Mucosa of gallbladder (tissue), 1 donor: ENCODE measurements at places on chromosomes 12 and 14.

DNA sequence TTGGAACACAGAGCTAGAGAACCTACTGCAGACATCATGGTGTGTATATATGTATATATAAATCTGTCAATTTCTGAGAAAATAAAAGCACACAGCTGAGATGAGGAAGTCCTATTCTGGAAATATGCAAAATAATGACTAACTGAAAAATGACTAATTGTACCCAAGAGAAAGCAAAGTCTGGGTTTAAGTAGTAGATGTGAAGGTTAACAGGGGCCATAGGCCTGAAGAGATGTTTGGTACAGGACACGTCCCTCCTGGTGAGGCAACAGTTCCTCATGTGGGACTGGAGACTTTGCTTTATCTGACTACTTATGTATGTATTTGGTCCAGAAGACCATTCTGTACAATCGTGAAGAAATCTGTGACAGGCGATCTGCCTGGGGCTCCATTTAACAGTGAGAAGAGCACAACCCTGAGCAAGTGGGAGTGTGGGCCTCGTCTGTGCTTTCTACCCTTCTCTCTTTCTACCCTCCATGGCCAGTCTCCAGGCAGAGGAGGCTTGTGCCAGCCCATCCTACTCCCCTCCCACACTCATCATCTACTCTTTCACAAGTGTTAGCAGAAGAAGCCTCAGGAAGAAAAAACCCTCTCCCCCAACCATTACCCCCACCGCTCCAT is 67.5 kb downstream of the SLC41A2 start:
- no peak for DNase-seq

DNA sequence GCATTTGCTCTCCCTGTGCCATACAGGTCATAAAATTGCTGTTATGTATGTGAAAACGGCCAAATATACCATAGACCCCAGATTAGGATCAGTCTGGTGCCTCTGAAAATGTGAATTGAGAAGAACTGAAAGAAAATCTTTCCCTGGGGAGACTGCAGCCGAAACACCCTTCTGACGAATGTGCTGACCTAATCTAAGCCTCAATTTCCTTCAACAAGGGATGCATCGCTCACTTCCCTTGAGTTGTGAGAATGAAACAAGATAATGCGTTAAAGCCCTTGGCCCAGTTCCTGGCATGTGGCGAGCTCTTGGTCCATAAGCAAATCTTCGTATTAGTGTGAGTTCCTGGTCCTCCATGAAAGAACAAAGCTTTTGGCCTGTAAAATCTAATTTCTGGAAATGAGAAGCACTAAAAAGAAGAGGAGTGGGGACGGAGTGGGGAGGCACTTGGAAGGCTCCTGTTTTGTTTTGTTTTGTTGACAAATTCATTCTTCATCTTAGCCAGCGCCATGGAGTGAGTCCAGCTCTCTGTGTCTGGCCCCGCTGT is 49.5 kb upstream of the RTRAF start:
- DNase-seq: no peak

DNA sequence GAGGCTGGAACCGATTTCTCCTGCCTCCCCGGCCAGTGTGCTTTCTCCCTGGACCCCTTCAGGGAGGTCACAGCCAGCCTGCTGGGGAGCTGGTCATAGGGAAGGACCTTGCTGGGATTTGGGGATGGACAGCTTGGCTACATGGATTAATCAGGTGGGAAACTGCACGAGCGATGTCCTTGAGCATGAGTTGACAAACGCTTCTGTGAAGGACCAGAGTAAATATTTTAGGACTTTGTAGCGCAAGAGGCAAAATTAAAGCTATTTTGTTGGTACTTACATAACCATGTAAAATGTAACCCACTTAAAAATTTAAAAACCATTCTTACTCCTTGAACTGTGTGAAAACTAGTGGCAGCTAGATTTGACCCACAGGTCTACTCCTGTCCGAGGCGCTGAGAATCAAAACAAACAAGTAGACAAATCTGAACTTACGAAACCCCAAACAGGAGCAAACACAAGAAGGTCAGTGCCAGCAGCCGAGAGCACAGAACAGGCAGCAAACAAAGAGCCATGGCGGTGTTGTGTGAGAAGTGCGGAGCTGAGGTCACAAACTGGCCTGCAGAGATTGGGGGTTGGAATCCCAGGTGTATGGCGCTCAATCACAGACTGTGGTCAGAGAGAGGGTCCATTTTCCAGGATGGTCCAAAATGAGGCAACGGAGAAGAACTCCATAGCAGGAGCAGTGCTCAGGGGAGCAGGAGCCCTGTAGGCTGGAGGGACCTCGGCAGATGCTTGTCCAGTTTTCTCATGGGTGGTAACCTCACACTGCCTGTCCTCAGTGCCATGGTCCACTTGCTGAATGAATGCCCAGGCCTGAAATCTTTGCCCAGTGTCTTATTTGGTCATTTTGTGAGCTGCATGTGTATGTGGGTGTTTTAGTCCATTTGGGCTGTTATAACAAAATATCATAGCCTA is 79.2 kb upstream of the CLMN start:
- DNase-seq: no peak

- DNase-seq: no peak
Observed at GRCh38 chr14:59363531-59364226, 101.5 kb downstream of the GPR135 start.

DNA sequence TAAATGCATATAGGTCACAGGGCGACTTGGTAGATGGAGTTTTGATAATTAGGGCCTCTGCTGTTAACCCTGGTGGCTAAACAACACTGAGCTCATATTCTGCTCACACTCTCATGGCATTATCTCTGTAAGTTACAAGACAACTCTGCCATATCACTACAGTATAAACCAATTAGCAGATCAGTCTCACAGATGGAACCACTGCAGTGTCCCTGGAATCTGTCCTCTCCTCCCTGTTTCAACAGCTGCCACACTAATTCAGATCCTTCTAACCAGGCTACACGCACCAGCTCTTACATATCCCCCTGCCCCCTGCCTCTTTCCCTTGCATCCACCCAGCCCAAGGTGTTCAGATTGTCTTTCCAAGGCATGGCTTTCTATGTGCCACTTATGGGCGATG is 161.0 kb upstream of the RMST start:
- no peak for DNase-seq

- DNase-seq: no peak
Observed at GRCh38 chr12:115930336-115930735, 347.2 kb downstream of the MED13L start.

DNA sequence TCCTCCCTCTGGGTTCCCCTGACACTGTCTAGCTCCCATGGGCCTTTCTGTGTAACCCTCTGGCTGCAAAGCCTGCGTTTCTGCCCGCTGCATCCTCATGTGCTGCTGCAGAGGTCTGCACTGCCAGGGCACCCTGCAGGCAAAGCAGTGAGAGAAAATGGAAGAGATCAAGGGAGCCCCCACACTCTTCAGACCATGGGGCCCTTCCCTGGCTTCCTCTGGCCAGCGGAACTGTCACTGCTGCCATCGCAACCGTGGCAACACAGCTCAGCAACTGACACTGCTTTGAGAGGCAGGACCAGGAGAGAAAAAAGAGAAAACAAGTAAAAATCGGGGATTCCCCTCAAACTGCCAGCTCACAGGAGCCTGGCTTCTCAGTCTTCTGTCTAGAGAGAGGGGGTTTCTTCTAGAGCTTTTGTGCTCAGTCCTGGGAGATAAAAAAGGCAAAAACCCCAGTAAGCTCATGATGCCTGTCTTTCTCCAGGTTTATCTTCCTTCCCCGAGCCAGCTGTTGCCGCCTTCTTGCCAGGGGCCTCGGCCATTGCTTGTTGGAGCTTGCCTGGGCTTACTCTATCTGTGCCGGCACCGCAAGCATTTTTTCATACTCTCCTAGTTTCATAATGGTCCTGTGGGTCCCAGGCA is 38.9 kb downstream of the C14orf132 start:
- DNase-seq: no peak

DNA sequence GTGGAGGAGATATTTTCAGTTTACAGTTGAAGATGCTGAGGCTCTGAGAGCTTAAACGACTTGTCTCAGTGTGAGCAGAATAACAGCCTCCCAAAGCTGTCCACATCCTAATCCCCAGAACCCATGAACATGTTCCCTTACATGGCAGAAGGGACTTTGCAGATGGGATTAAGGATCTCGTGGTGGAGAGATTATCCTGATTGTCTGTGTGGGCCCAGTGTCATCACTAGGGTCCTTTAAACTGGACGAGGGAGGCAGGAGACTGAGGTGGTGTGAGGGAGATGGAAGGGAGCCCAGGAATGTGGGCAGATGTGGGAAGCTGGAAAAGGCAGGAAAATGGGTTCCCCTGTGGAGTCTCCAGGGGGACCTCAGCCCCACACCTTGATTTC is 9.6 kb upstream of the KRT80 start:
- DNase-seq: no peak

- peak; percentile 55 for DNase-seq
Observed at GRCh38 chr14:24051789-24052655, at the start of gene CARMIL3. Gene CARMIL3 (plus strand): TSS chr14:24052009. CDS start chr14:24052154, 145 bp downstream.

DNA sequence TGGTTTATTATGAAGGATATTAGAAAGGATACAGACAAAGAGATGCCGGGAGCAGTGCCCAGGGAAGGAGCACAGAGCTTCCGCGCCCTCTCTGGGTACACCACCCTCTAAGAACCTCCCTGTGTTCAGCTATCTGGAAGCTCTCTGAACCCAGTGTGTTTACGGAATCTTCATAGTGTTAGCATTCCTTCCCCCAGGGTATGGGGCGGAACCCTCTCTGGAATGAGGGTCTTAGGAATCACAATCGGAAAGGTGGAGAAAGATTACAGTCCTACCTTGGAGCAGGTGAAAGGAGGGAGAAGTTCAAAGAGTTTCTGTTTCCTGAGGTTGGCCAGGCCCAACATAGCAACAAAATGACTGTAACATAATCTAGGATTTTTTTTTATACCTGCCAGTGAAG is 6.8 kb upstream of the NUDT4 start:
- no peak for DNase-seq

DNA sequence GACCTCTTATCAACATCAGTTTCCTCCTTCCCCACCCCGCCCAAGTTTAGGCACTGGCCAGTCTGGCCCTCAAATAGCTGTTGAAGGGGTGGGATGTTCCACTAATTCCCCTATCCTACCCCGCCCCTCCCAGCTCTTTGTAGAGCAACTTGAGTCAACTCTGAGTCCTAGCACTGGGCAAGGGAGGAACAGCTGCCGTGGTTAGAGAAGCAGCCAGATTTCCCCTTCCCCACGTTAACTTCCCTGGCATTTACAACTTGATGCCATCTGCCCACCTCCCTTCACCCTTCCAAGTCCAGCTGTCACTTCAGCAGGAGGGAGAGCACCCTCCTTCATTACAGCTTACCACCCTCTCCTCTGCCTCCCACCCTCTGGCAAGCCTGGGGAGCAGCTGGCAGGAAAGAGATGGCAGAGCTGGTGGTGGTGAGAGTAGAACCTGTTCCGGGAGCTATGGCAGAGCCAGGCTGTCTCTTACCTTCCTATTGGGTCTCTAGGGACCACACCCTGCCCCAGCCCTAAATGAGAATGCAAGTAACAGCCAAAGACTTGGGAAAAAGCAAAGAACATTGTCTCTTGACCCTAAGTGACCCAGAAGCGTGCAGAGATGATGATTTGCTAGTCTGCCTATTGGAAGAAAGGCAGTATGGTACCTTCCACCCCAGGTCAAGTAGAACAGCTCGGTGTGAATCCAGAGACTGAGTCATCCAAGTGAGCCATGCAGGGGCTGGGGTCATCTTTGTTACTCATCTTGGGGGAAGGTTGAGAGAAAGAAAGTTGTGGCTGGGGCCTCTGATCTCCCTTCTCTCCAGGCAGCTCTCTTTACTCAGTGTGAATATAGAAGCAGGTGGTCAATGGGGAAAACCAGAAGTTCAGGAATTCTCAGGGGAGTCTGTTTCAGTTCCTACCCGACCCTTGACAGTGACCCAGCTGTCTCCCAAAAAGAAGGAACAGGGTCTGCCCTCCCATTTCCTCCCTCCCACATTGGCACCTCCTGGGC is 1.5 kb downstream of the BLOC1S1 start:
- no peak for DNase-seq

GRCh38 chr12:13942826-13943225 is 38.6 kb downstream of the GRIN2B start:
- DNase-seq: no peak

GRCh38 chr12:90079529-90080210 is 371.0 kb upstream of the ATP2B1 start:
- no peak for DNase-seq

DNA sequence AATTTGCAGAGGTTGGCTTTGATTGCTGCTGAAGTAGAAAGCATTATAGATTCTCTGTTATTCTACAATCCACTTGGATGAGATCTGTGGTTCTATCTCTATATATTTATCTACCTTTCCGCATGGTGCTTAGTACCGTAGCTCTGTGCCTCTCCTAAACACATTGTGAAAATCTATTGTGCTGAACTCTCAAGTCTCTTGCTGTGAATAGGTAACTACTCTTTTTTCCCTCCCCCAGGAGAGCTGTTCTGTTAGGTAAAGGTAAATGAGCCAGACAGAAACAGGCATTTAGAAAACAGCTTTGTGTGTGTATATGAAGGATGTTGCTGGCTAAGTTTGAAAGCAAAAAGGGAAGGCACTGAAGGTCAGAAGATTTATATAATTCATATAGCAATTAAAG is 112.6 kb downstream of the BRMS1L start:
- DNase-seq: no peak

GRCh38 chr12:107884769-107885694 is 110.5 kb downstream of the ASCL4 start:
- peak; percentile 46 for DNase-seq

DNA sequence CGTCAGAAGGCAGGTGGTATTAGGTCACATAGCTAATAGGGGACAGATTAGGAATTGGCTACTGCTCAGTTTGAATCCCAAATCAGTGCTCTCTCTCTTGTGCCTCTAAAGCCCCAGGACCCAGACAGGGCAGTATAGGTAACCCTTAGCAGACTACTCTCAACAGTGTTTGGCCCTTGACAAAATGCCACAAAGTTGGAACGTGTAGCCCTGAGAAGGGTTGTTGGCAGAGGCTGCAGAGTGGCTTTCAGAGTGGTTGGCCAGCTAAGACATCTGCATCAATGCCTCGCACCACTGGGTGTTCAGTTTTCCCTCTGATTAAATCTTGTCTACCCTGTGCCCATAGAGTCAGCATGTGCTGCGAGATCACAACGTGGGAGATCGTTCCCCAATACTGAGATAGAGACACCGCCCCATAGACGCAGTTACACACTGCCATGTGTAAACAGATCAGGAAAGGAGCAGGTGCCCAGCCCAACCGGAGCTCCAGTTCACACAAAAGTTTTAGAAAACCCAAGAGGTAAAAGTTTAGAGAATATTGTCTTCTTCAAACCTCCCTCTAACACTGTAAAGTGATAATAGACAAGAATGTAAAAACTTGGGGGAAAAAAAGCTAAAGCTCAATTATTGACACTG is 48.3 kb downstream of the EML1 start:
- no peak for DNase-seq

DNA sequence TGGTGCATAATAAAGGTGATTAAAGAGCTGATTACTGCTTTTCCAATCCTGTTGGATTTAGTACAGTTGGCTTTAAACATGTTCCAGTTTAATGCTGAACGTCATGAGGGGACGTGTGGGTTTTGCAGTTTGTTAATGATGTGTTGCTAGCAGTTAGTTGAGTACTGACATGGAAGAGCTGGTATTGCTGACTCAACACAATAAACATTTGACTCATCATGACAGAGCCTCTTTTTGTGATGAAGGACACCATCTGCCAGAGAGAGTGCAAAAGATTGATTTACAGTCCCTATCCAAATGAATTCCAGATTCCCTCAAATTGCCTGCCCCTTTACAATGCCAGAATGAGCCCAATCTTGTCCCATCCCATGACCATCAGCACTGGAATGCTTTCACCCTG is 346.2 kb upstream of the PRICKLE1 start:
- DNase-seq: no peak
